ENCODE measurements at places on chromosomes 5 and 9.

DNA sequence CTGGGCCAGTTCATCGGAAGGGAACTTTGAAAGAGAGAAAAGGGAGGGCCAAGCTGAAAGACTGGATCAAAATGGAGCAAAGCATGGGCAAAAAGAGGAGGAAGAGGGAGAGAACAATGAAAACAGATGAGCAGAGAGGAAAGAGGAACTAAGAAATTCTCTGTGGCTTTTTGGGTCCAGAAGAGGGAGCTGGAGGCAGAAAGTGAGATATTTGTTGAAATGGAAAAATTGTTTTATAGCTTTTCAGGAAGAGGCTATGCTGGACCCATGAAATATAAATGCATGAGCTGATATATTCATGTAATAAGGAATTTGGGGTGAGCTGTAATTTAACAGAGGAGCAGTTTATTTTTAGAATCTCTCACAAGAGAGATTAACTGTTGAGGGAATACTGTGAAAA is 457.3 kb downstream of the DMAC1 start:
- no peak overlapping the region for H3K27ac ChIP-seq
- no peak overlapping the region for H3K4me3 ChIP-seq
- no peaks in the 10 kb centered on the region for H3K36me3 ChIP-seq
- peaks cover 23% of the 10 kb centered on the region for H3K27me3 ChIP-seq
- H3K4me1 ChIP-seq, result no peaks in the 10 kb centered on the region

- no peak overlapping the region for H3K4me3 ChIP-seq
- H3K27me3 ChIP-seq, result peaks cover 14% of the 10 kb centered on the region
- no peak for DNase-seq
- H3K4me1 ChIP-seq, result no peaks in the 10 kb centered on the region
- no peak overlapping the region for H3K27ac ChIP-seq
Observed at GRCh38 chr5:99177796-99178195, 249.0 kb upstream of the CHD1 start.

DNA sequence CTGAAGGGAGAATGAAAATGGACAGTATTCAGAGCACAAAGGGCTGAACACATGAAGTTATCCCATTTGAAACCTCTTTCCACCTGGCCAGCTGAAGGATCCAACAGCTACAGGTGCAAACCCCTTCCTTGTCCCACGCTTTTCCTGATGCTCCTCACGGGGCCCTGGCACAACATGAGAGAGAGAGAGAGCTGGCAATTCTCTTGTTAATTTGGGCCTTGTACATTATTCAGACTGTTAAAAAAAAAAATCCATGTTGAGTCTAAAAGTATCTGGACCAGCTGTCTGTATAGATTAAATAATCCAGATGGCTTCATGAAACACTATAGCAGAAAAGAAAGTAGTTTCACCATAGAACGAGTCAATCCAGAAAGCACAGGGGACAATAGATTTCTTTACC is 74.1 kb downstream of the HMHB1 start:
- DNase-seq, result no peak
- H3K4me3 ChIP-seq, result no peak overlapping the region
- peaks cover 16% of the 10 kb centered on the region for H3K27me3 ChIP-seq
- no peak overlapping the region for H3K27ac ChIP-seq

DNA sequence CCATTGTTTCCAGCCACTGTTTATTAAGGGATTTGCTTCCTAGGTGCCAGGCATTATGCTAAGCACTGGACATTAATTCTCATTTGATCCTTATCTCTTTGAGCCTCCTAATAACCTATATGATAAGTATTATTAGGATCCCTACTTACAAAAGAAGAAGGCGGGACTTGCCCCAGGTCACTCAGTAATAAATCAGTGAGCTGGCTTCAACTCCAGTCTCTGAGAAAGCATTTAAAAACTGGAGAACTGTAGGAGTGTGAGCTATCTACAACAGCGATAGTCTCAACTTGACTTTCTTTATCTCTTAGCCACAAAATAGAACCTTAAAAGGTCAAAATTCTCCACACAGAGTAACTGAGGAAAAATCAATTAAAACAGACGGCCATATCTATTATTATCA is 155.0 kb downstream of the GNAQ start:
- H3K4me1 ChIP-seq, result peaks cover 22% of the 10 kb centered on the region
- no peaks in the 10 kb centered on the region for H3K27me3 ChIP-seq
- H3K36me3 ChIP-seq, result no peaks in the 10 kb centered on the region
- DNase-seq, result no peak
- no peak overlapping the region for H3K27ac ChIP-seq
- no peak overlapping the region for H3K4me3 ChIP-seq

DNA sequence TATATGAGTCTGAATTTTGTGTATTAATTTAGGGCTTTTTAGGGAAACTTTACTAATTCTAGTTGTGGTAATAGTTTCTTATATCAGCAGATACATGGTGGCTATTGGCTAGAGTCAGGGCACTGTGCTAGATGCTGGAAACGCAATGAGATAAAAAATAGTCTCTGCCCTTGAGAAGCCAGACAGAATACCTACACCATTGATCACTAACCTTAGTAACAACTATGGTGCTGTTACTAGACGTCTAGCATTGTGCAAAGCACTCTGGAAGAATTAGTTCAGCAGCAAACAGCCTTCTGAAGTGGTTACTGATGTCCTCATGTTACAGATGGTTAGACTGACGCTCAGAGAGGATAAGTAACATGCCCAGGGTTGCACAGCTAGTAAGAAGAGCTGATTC is 61.8 kb downstream of the GDA start:
- peaks cover 38% of the 10 kb centered on the region for H3K27me3 ChIP-seq
- DNase-seq, result no peak
- H3K4me1 ChIP-seq, result peaks cover 3% of the 10 kb centered on the region
- H3K27ac ChIP-seq, result no peak overlapping the region

GRCh38 chr5:132797651-132798050 is 15.5 kb upstream of the SOWAHA start:
- H3K27ac ChIP-seq, result no peak overlapping the region
- H3K36me3 ChIP-seq, result peaks cover 6% of the 10 kb centered on the region
- H3K27me3 ChIP-seq, result peaks cover 73% of the 10 kb centered on the region
- DNase-seq, result no peak

- H3K4me1 ChIP-seq, result no peaks in the 10 kb centered on the region
- no peaks in the 10 kb centered on the region for H3K36me3 ChIP-seq
- DNase-seq, result no peak
Observed at GRCh38 chr9:7342736-7343135, 456.8 kb downstream of the DMAC1 start.

GRCh38 chr9:114611516-114612271 is 603 bp downstream of the TMEM268 start:
- peaks cover 2% of the 10 kb centered on the region for H3K36me3 ChIP-seq
- peak; percentile 25 for DNase-seq
- H3K27me3 ChIP-seq, result no peaks in the 10 kb centered on the region
- peak overlapping the region; percentile 91 for H3K4me3 ChIP-seq
- peak overlapping the region; percentile 91 for H3K27ac ChIP-seq

GRCh38 chr9:129184596-129185122 is 6.6 kb upstream of the IER5L start:
- H3K4me3 ChIP-seq, result no peak overlapping the region
- H3K36me3 ChIP-seq, result no peaks in the 10 kb centered on the region

GRCh38 chr9:81716409-81716808 is 27.1 kb upstream of the TLE1 start:
- H3K36me3 ChIP-seq, result no peaks in the 10 kb centered on the region
- H3K27ac ChIP-seq, result no peak overlapping the region
- H3K4me1 ChIP-seq, result no peaks in the 10 kb centered on the region
- no peak for DNase-seq
- H3K27me3 ChIP-seq, result no peaks in the 10 kb centered on the region

- H3K4me3 ChIP-seq, result no peak overlapping the region
- no peaks in the 10 kb centered on the region for H3K36me3 ChIP-seq
- DNase-seq, result no peak
- H3K27me3 ChIP-seq, result peaks cover 21% of the 10 kb centered on the region
- H3K4me1 ChIP-seq, result no peaks in the 10 kb centered on the region
- H3K27ac ChIP-seq, result no peak overlapping the region
Observed at GRCh38 chr5:174877987-174878386, 153.6 kb downstream of the MSX2 start.

DNA sequence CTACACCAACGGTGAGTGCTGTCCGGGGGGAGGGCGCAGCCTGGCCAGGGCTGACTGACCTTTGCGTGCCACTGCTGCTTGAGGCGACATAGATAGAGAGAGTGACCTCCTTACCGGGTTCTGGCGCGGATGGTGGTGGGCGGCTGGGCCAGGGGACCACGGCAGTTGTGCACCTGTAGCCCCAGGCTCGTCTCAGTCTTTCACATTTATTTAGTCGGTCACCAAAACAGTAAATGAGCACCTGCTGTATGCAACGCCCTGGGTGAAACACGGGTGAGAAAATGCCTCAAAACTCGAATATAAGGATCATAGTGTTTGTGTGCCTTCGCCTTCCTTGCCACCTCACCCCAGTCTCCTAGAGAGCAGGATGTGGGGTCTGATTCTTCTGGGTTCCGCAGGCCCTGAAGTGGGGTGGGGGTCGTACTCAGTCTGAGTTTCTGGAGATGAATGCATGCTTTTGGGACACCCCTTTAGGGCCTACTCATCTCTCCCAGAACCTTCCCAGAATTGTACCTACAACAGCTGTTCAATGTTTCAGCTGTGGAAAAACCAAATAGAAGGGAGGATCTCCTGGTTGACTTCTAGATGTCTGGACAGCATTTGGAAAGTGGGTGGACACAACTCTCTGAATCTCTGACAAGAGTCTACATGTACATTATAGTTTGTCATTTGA is 714 bp downstream of the SEC24A start:
- no peaks in the 10 kb centered on the region for H3K27me3 ChIP-seq
- DNase-seq, result no peak
- H3K4me1 ChIP-seq, result peaks cover 21% of the 10 kb centered on the region
- peak overlapping the region; percentile 97 for H3K4me3 ChIP-seq
- H3K36me3 ChIP-seq, result peaks cover 3% of the 10 kb centered on the region
- peak overlapping the region; percentile 99 for H3K27ac ChIP-seq

DNA sequence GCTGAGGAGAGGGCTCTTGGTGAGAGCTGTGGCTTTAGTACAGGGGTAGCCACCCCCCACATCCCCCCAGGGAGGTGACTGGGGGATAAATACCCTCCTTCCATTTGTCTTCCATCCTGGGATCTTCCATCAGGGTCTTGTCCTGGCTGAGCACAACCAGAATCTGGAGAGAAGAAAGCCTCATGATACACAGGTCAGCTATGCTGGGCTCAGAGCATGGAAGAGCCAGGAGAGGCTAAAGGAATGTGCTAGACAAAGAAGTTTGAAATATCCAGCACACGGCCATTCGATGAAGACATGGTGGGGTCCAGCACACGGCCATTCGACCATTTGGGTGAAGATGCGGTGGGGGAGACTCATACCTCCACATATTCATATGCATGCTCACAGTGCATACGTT is 30.0 kb downstream of the ROPN1L start:
- H3K27me3 ChIP-seq, result no peaks in the 10 kb centered on the region
- H3K4me1 ChIP-seq, result no peaks in the 10 kb centered on the region
- H3K27ac ChIP-seq, result no peak overlapping the region
- DNase-seq, result no peak
- H3K4me3 ChIP-seq, result no peak overlapping the region

GRCh38 chr9:109118808-109119438 is 824 bp downstream of the TMEM245 start:
- H3K36me3 ChIP-seq, result no peaks in the 10 kb centered on the region
- no peaks in the 10 kb centered on the region for H3K27me3 ChIP-seq
- no peak for DNase-seq

DNA sequence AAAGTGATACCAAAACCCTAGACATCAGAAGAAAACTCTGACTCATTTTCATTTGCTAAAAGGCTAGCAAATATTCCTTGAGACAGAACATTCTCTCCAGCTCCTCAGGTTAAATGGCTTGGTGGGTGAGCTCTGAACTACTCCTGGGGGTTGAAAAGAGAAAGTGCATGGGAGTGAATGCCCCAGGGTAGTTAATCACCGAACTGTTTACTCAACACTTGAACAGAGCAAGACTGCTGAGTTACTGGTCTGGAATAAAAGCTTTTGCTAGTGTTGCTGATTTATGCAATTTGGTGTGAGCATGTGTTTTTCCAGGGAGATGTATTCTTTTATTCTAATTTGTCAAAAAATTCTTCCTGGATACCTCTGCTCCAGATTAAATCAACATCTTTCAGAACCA is 88.3 kb upstream of the PRDM9 start:
- no peaks in the 10 kb centered on the region for H3K4me1 ChIP-seq
- no peak overlapping the region for H3K4me3 ChIP-seq
- no peaks in the 10 kb centered on the region for H3K27me3 ChIP-seq
- no peak overlapping the region for H3K27ac ChIP-seq

- no peaks in the 10 kb centered on the region for H3K4me1 ChIP-seq
- no peak overlapping the region for H3K27ac ChIP-seq
- H3K27me3 ChIP-seq, result no peaks in the 10 kb centered on the region
- no peak overlapping the region for H3K4me3 ChIP-seq
Observed at GRCh38 chr9:23492126-23493002, 333.7 kb downstream of the ELAVL2 start.

GRCh38 chr9:137366445-137366810 is 56.5 kb downstream of the EXD3 start:
- no peak overlapping the region for H3K4me3 ChIP-seq
- H3K36me3 ChIP-seq, result peaks cover 2% of the 10 kb centered on the region
- peaks cover 2% of the 10 kb centered on the region for H3K4me1 ChIP-seq

GRCh38 chr5:94754824-94755223 is 136.4 kb downstream of the SLF1 start:
- no peak overlapping the region for H3K27ac ChIP-seq
- H3K36me3 ChIP-seq, result no peaks in the 10 kb centered on the region
- H3K4me1 ChIP-seq, result no peaks in the 10 kb centered on the region
- no peaks in the 10 kb centered on the region for H3K27me3 ChIP-seq

GRCh38 chr5:77461287-77461686 is 30.8 kb downstream of the WDR41 start:
- H3K36me3 ChIP-seq, result no peaks in the 10 kb centered on the region
- no peak for DNase-seq
- no peak overlapping the region for H3K4me3 ChIP-seq
- H3K4me1 ChIP-seq, result peaks cover 6% of the 10 kb centered on the region
- no peak overlapping the region for H3K27ac ChIP-seq

GRCh38 chr5:133327946-133328401 is 276.2 kb downstream of the HSPA4 start:
- no peak overlapping the region for H3K27ac ChIP-seq
- no peaks in the 10 kb centered on the region for H3K36me3 ChIP-seq
- DNase-seq, result no peak
- peaks cover 4% of the 10 kb centered on the region for H3K27me3 ChIP-seq

GRCh38 chr5:147751156-147751830 is 31.2 kb downstream of the JAKMIP2 start:
- no peak overlapping the region for H3K27ac ChIP-seq
- H3K36me3 ChIP-seq, result no peaks in the 10 kb centered on the region
- no peaks in the 10 kb centered on the region for H3K4me1 ChIP-seq
- H3K4me3 ChIP-seq, result no peak overlapping the region

- no peaks in the 10 kb centered on the region for H3K27me3 ChIP-seq
- H3K36me3 ChIP-seq, result peaks cover 19% of the 10 kb centered on the region
- H3K27ac ChIP-seq, result no peak overlapping the region
- no peak overlapping the region for H3K4me3 ChIP-seq
- no peak for DNase-seq
- peaks cover 6% of the 10 kb centered on the region for H3K4me1 ChIP-seq
Observed at GRCh38 chr5:123359454-123360200, 63.6 kb downstream of the CEP120 start.

DNA sequence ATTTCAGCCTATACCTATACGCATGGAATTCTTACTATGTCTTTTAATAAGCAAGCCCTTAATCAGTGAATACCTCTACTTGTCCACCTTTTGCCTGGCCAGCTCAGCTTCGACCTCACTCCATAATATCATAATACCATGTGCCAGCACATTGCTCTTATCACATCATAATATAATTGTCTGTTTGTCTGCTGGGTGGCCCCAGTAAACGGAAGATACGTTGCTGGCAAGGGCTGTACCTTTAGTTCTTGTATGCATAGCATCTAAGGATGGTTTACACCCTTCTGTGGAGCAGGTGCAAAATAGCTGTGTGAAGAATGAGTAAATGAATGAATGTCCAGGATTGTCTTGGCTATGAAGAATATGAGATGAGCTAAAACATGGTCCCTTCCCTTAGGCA is 29.9 kb downstream of the SV2C start:
- H3K4me3 ChIP-seq, result no peak overlapping the region
- DNase-seq, result no peak
- H3K27ac ChIP-seq, result no peak overlapping the region
- H3K4me1 ChIP-seq, result peaks cover 5% of the 10 kb centered on the region
- peaks cover 50% of the 10 kb centered on the region for H3K27me3 ChIP-seq
- H3K36me3 ChIP-seq, result peaks cover 3% of the 10 kb centered on the region

All from T-helper 17 cell (primary cell).